ENCODE measurements at places on chromosomes 1 and 21.

DNA sequence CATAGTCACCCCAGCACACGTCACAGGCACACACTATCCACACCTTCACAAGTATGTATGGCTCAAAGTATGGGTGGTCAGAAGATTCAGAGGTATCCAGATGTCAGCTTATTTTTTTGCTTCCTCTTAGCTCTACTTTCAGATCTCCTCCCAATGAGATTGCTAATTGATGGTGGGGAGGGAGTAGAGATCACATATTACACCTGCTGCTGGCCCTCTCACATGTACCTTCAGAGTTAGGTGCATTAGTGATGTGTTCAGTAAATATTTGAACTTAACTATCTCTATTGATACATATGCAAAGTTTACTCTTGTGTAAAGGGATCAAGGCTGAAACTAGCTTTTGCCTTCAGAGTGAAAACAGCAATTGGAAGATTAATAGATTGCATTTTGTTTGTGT is 262.6 kb downstream of the PCP4 start:
- no peaks in the 10 kb centered on the region for H3K4me1 ChIP-seq
- H3K36me3 ChIP-seq, result no peaks in the 10 kb centered on the region
- H3K4me3 ChIP-seq, result no peak overlapping the region
- no peak for DNase-seq
- no peak overlapping the region for H3K27ac ChIP-seq
- no peaks in the 10 kb centered on the region for H3K27me3 ChIP-seq

GRCh38 chr1:54129858-54130257 is 22.9 kb downstream of the CDCP2 start:
- H3K36me3 ChIP-seq, result no peaks in the 10 kb centered on the region
- H3K4me3 ChIP-seq, result no peak overlapping the region
- H3K27ac ChIP-seq, result no peak overlapping the region
- H3K27me3 ChIP-seq, result no peaks in the 10 kb centered on the region
- DNase-seq, result no peak

- peaks cover 3% of the 10 kb centered on the region for H3K4me1 ChIP-seq
- no peak for DNase-seq
- no peaks in the 10 kb centered on the region for H3K27me3 ChIP-seq
- peaks cover 5% of the 10 kb centered on the region for H3K36me3 ChIP-seq
- H3K4me3 ChIP-seq, result no peak overlapping the region
- no peak overlapping the region for H3K27ac ChIP-seq
Measured at GRCh38 chr1:43760745-43761317, 53.5 kb downstream of the ST3GAL3 start.

GRCh38 chr1:113684153-113684541 is 75.1 kb downstream of the PHTF1 start:
- peaks cover 6% of the 10 kb centered on the region for H3K4me1 ChIP-seq
- DNase-seq, result no peak
- no peaks in the 10 kb centered on the region for H3K27me3 ChIP-seq
- no peak overlapping the region for H3K27ac ChIP-seq

DNA sequence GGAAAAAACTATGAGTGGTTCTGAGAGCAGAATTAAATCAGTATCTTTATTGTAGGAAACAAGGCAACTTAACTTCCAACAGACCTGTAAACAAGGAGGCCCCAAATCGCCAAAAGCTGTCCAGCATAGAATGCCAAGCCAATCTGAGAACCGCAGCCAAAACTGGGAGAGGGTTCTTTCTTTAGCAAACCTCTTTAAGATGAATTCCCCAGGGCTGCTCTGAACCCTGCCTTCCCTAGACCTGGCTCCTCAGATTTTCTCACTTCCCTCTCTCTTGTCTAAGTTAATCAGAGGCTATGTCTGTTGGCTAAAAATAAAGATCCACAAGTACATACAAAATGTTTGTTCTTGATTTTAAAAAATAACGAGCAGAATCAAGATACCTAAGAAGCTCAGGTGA is 141.4 kb downstream of the SMYD3 start:
- peaks cover 21% of the 10 kb centered on the region for H3K4me1 ChIP-seq
- no peaks in the 10 kb centered on the region for H3K27me3 ChIP-seq
- no peak overlapping the region for H3K27ac ChIP-seq
- H3K36me3 ChIP-seq, result peaks cover 24% of the 10 kb centered on the region
- no peak for DNase-seq

GRCh38 chr1:227780101-227781044 is 35.1 kb upstream of the PRSS38 start:
- no peak overlapping the region for H3K27ac ChIP-seq
- no peak overlapping the region for H3K4me3 ChIP-seq
- DNase-seq, result no peak
- H3K27me3 ChIP-seq, result no peaks in the 10 kb centered on the region
- H3K36me3 ChIP-seq, result peaks cover 56% of the 10 kb centered on the region

- peak overlapping the region; percentile 53 for H3K4me3 ChIP-seq
- no peak for DNase-seq
- H3K36me3 ChIP-seq, result no peaks in the 10 kb centered on the region
- no peaks in the 10 kb centered on the region for H3K27me3 ChIP-seq
Measured at GRCh38 chr1:172380441-172381244, 39.8 kb upstream of the C1orf105 start.

DNA sequence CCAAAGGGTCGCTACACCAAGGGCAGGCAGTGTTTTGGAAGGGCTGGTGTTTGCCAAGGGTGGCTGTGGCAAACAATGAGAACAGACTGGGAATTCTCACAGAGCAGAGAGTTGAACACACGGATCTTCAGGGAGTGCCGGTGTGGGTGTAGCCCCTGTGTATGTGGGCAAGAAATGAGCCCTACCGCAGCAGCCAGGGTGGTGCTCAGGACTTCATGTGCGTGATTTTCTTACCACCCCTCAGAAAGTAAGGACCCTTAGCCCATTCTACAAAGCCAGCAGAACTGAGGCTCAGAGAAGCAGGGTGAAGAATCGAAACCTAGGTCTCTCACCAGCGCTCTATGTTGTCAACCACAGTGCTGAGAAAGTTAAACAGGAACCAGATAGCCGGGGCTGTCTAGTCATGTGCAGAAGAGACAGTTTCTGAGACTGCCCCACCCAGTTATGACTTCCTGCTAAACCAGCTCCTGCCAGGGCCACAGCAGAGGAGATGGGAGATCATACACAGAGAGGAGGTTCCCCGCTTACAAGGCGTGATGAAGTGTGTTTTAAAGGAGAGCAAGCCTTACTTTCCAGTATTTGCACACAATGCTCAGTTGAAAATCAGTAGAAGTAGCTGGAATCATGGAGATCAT is 21.9 kb upstream of the MORC3 start:
- DNase-seq, result peak; percentile 62
- no peaks in the 10 kb centered on the region for H3K27me3 ChIP-seq
- H3K4me1 ChIP-seq, result peaks cover 37% of the 10 kb centered on the region

- peaks cover 36% of the 10 kb centered on the region for H3K36me3 ChIP-seq
- DNase-seq, result no peak
- peak overlapping the region; percentile 100 for H3K4me3 ChIP-seq
- H3K27me3 ChIP-seq, result no peaks in the 10 kb centered on the region
Measured at GRCh38 chr1:99970713-99971255, 988 bp downstream of the SLC35A3 start.

- H3K27me3 ChIP-seq, result no peaks in the 10 kb centered on the region
- no peak overlapping the region for H3K4me3 ChIP-seq
- H3K36me3 ChIP-seq, result peaks cover 32% of the 10 kb centered on the region
- H3K27ac ChIP-seq, result no peak overlapping the region
- DNase-seq, result peak; percentile 76
Measured at GRCh38 chr21:45136927-45137611, 62.7 kb downstream of the ADARB1 start.

DNA sequence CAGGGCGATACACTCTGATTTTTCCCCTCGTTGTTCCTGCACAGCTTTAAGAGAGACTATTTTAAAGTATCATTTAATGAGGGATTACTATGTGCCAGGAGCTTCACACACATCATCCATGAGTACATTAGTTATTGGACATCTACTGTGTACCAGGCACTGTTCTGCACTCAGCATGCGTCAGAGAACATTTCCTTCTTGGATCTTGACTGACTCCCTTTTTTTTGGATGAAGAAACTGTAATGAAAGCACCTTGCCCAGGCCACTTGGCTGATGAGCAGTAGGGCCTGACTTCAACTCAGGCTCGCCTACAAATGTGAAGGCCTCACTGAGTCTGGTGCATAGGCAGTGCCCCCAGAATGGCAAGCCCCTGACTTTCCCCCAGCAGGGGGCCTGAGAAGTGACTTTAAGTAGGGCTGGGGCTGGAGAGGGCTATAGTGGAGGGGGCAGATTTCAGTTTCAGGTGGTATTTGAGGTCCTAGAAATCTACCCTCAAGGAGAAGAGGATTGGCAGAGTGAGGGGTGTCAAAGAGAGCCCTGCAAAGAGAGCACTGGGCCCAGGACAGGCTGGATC is 50.0 kb downstream of the PTPRU start:
- no peak overlapping the region for H3K27ac ChIP-seq
- no peak for DNase-seq
- H3K27me3 ChIP-seq, result no peaks in the 10 kb centered on the region
- H3K4me3 ChIP-seq, result no peak overlapping the region
- no peaks in the 10 kb centered on the region for H3K36me3 ChIP-seq

DNA sequence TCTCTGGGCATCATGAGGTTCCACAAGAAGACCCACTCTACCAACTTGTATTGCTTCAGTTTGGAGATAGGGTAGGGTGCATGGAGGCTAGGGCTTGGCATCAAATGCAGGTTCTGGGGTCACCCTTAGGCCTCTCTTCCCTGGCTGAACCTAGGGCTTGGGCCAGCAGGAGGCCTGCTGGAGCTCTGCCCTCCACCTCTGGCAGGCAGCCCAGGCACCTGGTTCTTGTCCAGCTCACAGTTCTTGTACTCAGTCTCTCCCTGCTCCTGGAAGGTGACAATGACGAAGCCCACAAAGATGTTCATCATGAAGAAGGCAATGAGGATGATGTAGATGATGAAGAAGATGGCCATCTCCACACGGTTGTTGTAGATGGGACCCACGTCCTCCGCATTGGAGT is 37.5 kb upstream of the KIF21B start:
- H3K36me3 ChIP-seq, result no peaks in the 10 kb centered on the region
- H3K27me3 ChIP-seq, result no peaks in the 10 kb centered on the region
- no peak overlapping the region for H3K4me3 ChIP-seq

DNA sequence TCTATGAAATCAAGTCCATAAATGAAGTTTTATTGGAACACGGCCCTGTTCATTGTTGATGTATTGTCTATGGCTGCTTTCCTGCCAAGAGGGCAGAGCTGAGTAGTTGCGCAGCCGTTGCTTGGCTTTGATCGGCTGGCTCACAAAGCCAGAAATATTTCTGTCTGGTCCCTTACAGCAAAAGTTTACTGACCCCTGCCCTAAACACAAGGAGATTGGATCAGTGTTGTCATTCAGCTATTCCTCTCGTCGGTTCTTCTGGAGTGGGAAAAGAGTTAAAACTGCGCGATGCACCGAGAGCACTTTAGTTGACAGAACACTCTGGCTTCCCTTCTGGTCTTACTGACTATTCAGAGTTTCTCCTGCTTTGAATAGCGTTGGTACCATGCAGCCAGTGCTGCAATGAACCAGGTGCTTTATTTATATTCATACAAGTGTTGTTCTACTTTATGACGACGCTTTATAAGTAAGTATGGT is 868 bp downstream of the ZBTB40 start:
- H3K27ac ChIP-seq, result peak overlapping the region; percentile 94
- DNase-seq, result no peak
- H3K4me1 ChIP-seq, result peaks cover 44% of the 10 kb centered on the region
- peaks cover 20% of the 10 kb centered on the region for H3K36me3 ChIP-seq
- peak overlapping the region; percentile 83 for H3K4me3 ChIP-seq

DNA sequence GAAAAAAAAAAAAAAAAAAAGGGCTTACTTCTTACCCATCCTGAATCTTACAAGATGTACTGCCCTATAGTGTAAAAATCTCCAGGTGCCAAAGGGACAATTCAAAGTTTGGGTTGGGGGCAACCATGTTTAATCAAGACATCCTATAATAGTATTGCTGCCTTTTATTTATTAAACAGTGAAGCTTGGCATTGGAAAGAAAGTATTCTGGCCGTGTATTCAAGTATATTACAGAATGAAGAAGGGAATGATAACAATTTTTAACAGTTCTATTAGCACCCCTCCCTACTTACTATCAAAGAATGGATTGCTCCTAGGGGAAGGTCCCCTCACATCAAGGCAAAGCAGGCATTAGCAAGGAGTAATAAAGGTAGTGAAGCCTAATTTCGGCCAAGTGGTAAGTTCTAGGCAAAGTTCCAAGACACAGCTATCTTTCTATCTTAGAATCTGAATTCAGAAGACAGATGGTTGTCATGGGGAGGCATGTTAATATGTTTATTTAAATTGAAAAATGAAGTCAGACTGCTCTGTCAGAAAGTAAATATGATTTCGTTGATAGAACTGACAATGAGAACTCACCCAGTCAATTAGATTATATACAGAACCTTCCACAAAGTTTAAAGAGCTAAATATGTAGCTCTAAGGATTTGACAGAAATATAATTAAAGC is 24.6 kb downstream of the ST7L start:
- H3K27ac ChIP-seq, result no peak overlapping the region
- H3K4me1 ChIP-seq, result no peaks in the 10 kb centered on the region
- H3K27me3 ChIP-seq, result no peaks in the 10 kb centered on the region
- no peak overlapping the region for H3K4me3 ChIP-seq
- peaks cover 55% of the 10 kb centered on the region for H3K36me3 ChIP-seq

DNA sequence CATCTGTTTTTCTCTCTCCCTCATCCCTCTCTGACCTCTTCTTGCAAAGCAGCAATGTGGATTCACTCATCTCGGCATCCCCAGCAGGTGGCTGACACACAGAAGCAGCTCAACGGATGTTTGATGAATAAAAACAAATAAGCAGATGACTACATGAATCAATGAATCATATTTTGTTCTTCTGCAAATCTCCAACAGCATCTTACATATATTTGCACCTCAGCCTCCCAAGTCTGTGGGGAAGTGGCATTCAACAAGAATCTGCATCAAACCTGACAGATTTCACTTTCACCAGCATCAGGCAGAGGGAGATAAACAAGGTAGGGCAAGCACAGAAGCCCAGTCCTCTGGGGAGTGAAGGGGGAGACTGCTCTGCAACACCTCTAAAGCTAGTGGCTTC is 34.0 kb downstream of the CAPN8 start:
- DNase-seq, result no peak
- no peak overlapping the region for H3K4me3 ChIP-seq
- H3K27me3 ChIP-seq, result peaks cover 17% of the 10 kb centered on the region
- no peak overlapping the region for H3K27ac ChIP-seq

GRCh38 chr1:56881417-56881816 is 26.8 kb downstream of the C8A start:
- no peak overlapping the region for H3K4me3 ChIP-seq
- no peak overlapping the region for H3K27ac ChIP-seq
- no peaks in the 10 kb centered on the region for H3K27me3 ChIP-seq

All from activated T-cell treated with anti-CD3 and anti-CD28 coated beads, Interleukin-2, amount 50 U/mL, for 24 hours (primary cell).